Renal cortical epithelial cell (primary cell): ENCODE measurements at places on chromosomes 6 and 20.

DNA sequence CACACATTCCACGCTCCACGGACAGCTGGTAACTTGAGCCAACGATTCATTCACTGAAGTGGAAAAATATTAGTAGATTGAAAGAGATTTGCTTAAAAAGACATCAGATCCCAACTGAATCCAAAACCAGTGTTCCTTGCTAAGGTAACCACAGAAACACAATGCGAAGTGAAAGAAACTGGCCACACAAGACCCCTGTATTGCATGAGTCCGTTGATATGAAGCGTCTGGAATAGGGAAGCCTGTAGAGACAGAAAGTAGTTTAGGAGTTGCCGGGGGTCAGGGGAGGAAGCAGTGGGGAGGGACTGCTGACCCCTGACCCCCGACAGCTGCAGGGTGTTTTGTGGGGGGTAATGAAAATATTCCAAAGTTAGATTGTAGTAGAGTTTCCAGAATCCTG lies 10.0 kb downstream of the PCK1 start:
- DNase-seq, result no peak

DNA sequence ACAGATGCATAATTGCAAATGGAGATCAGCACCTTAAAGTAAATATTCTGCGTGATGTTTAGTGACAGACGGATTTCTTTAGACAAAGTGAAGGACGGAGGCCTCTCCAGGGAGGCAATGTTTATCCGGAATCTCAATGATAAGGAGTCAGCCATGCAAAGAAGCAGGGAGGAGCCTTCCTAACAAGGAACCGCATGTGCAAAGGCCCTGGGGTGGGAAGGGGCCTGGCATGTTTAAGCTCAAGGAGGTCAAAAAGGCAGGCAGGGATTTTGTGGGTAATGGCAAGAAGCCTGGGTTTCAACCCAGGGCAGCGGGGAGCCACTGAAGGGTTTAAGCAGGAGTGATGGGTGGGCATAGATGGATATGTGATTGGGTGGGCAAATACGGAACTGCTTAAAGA lies 678 bp downstream of the BPIFB3 start:
- DNase-seq, result no peak

DNA sequence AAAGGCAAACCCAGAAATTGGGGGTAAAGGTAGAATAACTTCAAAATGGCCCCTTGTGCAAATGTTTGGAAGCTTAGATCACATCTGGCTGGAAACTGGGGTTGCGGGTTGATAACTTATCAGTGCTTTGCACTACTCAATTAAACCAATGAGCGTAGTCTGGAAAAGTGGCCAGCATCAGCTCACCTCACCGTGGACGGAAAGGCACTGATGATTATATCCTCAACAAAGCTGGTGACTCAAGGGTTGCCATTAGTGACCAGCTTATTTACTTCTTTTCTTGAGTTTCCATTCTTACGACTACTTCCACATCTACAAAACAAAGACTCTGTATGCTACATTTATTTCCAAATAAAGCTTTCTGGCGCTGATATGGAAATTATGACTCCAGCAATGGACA lies 198.5 kb upstream of the HEY2 start:
- DNase-seq, result no peak

DNA sequence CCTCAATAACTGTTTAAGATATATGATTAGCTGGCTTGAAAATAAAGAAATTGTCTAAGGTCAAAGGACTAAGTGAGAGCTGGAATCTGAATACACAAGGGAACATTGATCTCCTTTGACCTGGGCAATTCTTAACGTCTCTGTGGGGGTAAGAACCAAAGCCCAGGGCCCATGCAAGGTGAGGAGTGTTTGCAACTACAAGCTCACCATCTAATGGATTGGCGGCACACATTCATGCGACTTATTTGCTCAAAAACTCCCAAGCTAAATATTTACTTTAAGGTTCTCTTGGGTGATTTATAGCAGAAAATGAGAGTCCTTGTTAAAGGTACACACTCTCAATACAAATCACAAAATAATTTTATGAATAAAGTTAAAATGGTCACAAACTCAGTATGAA lies 392.0 kb upstream of the FLRT3 start:
- DNase-seq, result no peak

- DNase-seq, result no peak
Measured at GRCh38 chr6:149024361-149024760, 277.5 kb downstream of the UST start.

DNA sequence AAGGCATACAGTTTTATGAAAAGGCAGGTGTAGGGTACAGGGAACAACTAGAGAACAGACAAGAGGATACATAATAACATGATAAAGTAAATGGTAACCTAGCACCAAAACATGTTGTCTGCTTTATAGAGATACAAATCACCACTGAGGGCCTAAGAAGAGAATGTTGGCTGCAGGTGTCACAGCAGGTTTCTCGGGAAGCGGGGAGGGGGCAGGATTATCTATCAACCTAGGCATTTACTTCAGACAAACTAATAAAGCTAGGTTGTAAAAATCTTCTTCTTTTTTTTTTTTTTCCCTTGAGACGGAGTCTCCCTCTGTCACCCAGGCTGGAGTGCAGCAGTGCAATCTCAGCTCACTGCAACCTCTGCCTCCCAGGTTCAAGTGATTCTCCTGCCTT lies 22.7 kb downstream of the PIM1 start:
- DNase-seq, result no peak
